ENCODE measurements at places on chromosomes 3 and 15.

DNA sequence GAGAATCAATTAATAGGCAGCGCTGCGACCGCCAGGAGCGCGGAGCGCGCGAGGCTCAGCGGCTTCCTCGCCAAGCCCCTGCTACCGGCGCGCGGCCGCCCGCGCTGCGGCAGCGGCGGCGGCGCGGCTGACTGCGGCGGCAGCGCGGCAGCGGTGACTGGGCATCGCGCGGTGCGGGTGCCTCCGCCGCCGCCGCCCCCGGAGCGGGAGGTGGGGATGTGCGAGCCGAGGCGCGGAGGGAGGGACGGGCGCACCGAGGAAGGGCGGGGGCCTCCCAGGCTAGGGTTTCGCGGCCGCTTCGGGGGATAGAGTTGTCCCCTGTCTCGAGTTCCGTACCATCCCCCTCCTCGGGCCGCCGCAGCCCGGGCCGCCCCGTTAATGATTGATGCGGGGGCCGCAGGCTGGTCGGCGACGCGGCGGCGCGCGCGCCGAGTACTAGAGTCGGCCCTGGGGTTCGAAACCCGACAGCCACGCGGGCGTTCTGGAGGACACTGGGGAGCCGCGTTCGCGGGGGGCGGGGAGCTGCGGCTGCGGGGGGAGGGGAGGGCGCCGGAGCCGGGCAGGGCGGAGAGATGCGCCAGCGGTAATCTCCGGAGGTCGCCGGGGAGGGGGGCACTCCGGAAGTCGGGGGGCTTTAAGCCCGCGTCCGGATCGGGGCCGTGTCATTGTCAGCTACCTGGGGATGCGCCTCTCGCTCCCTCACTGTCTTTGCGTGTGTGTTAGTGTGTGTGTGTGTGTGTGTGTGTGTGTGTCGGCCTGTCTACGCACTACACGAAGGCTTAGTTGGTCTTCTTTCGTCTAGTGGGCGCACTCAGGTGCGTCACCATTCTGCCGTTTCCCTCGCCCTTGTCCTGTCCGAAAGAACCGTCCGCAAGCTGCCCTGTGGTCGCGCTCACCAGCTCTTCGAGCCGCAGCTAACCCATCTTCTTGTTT is at the start of gene PAQR9:
PAQR9 (minus strand) TSS at position 159 of the 933 bp plus-strand sequence. CDS start 338 bp downstream, outside the sequence.
- no peak for DNase-seq

GRCh38 chr15:45428491-45428890 is 50.1 kb upstream of the GATM start:
- DNase-seq, result no peak

DNA sequence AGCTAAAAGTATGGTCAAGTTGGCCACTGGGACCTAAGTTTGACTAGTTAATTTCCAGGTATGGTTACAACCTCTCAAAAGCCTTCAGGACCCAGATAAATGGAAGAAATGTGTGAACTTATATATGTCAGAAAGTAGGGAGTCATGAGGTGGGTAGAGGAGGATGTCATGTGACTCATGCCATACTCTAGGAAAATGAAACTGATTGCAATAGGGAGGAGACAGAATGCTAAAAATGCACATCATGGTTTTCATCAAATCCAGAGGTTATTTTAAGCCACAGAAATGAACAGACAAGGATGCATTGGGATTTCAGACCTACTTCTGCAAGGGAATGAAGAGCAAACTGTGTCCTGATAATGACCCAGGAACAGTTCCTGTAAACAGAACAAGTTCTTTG is 310.0 kb downstream of the EDEM1 start:
- no peak for DNase-seq

- DNase-seq, result no peak
Measured at GRCh38 chr15:87967951-87968350, 288.6 kb downstream of the NTRK3 start.
